ENCODE measurements at places on chromosomes 7 and 10.

GRCh38 chr10:98366062-98366530 lies 48.9 kb downstream of the PYROXD2 start:
- DNase-seq = no peak

DNA sequence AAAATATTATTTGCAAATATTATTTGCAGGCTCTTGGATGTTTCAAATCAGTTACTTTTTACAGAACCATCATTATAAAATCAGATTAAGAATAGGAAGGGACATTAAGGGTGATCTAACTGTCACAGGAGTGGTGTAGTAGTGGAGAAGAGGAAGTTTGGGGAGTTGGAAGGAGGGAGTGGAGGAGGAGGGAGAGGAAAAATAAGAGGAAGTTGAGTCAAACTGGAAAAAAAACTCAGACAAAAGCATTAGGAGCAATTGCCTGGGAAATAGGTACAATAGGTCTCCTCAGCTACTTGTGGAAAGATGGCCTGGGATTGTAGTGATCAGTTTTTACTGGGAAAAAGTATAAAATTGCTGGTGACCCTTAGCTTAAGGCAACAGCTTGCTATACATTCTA lies 77.7 kb upstream of the GPR37 start:
- DNase-seq = no peak

DNA sequence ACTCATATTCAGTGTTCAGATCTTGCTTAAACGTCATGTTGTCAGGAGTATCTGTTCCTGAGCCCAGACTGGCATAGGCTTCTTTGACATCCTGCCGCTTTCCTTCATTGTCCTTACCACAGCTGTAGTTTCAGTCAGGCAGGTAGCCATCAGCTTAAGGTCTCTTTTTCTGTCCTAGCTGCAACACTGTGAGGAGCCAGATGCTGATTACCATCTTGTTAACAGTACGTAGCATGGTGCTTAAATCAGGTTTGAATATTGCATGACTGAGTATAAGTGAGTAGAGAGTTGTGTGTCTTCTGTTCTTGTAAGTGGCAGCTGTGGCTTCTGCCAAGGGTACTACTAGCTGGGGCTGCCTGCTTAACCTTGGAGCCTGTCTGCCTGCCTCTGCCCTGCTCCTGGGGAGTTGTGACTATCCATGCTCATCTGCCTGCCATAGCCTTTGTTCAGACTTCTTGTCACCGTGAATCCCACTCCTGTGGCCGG lies 92.6 kb downstream of the MAPK8 start:
- no peak for DNase-seq

GRCh38 chr7:47751043-47751442 lies 169.1 kb upstream of the TNS3 start:
- DNase-seq = no peak

GRCh38 chr7:48839108-48839507 lies 85.2 kb upstream of the CDC14C start:
- DNase-seq = no peak

DNA sequence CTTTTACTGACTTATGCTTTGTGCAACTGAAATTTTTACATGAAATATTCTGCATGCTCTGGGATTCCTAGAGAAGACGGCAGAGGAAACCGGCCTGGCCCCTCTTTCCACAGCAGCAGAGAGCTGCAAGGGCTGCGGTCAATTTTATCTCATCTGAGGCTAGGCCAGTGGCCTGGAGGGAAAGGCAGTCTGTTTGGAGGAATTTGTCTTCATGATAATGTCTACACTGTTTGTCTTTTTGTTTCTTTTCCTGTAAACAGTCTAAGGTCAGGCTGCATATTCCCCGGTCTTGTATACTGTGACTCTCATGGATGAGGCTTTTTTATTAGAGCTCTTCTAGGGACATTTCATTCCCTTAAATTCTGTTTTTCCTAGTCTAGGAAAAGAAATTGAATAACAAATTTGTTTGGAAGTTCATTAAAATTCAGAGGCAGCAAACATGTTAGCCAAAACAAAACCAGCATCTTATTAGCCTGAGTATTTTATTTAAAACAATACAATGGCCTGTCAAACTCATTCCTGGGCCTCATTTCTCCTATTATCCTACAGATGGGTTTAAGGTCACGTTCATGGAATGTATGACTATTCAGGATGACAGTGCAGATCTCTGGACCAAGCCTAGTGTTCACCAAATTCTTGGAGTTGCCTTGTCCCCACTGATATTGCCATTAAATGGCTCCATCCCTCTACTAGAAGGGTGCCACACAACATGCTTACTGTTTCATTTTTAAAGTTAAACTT lies 26.4 kb downstream of the LAMB4 start:
- DNase-seq = no peak

GRCh38 chr7:25694699-25695098 lies 457.3 kb upstream of the NFE2L3 start:
- no peak for DNase-seq

DNA sequence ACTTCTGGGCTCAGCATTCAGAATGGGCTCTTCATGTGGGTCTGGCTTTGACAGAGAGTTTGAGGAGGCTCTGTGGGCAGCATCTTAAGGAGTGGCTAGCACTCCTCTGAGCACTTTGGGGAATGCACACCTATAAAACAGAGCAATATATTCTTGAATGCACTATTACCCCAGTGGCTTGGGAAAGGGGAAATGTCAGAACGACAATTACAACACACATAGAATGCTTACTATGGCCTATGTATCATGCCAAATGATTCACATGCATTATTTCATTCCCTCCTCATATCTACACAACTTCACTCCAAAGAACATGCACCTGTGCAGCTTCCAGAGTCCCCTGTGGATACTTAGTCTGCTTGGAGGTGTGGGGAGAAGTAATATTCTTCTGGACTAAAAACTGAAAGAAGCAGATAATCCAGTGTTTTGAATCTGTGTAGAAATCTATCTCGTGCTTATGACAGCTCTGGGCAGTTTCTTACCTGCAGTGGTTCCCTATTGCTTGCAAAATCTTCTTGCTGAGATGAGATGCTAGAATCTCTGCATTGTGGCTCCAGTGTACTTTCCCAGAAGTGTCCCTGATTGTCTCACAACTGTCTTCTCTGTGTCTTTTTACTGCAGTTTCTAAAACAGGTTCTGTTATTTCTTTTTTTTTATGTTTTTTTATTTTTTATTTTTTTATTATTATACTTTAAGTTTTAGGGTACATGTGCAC lies 5.5 kb upstream of the MGAM start:
- no peak for DNase-seq

- DNase-seq = no peak
These were observed 543.3 kb downstream of the CALN1 start for GRCh38 chr7:71868797-71869196.

DNA sequence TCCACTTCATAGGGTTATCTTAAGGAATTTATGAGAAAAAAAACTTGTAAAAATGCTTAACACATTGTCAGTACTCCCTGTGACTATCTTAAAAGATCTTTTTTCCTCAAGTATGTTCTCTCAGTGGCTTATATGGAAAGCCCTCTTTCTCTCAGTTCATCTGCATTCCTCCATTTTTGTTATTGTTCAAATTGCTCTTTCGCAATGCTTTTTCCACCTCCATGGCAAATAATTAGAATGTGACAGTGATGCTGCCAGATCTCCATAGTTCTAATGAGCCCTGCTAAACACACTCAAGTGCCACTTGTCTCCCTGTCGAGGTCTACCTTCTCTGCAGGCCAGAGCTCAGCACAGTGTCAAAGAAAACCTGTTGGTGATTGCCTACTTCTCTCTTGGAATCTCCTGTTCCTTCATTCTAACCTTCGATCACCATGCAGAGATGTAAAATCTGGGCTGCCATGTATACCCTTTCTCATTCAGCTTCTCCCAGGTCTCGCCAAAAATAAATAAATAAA lies 37.2 kb upstream of the ABCB5 start:
- no peak for DNase-seq

DNA sequence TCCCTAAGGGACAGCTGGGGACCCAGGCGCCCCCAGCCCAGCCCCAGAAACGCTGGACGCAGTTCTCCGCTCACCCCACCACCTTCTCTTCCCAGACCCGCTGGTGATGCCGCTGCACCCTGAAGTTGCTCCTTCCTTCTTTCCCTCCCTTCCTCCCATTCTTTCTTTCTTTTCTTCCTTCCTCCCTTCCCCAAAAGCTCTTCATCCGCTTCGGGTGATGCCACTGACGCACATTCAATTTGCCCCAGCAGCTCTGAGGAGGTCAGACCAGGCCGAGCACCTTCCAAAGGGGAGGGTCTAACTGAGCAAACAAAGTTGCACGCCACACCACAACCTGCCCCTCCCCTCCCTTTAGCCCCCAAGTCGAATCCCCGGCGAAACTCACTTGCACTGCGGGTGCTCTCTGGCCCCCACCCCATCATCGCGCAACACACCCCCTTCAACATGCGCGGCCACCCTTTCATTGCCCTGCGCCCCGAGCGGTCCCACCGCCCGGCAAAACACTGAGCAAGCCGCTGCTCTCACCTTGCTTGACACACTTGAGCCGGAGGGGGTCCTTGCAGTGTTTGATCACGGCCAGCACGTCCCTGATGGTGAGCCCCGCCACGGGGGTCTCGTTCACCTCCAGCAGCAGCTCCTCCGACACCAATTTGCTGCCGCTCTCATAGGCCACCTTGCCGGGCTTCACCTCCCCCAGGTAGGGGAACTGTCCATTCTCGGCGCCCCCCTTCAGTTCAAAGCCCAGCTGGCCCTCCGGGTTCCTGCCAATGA lies 787 bp downstream of the MAGI2 start:
- DNase-seq = no peak

DNA sequence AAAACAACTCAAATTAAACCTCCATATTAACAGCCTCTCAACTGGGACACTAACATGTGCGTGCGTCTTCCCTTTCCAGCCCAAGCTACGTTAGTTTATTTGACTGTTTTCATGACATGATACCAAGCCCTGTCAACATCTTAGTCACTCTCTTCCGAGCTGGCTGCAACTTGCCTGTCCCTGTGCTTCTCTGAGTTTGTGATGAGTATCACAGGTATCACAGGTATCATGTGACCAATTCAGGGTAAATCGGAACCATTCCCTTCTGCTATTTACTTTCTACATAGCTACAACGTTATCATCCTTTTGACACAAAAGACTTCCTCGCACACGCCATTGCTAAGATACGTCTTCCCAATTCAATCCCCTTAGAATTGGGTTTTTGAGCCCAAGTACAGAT lies 70.2 kb downstream of the CAV1 start:
- DNase-seq = no peak

GRCh38 chr7:113652501-113652900 lies 266.3 kb downstream of the PPP1R3A start:
- no peak for DNase-seq

GRCh38 chr7:111639934-111640333 lies 77.6 kb upstream of the IMMP2L start:
- no peak for DNase-seq

DNA sequence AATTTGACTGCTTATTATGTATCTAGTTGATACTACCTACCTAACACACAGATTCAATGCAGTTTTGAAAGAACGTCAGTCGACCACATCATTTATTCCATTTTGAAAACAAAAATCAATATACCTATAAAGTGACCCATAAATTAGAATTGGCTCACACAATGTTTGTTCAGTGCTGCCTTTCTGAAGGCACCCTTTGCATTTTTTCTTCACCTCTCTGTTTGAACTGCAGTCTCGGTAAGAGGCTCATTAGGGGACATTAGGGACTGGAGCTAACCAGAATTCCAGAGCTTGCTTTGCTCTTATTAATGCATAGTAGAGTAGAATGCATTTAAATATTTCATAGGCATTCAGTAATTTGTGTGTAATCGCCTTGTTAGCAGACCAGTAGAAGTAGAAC lies 234.1 kb downstream of the FOXP2 start:
- no peak for DNase-seq

GRCh38 chr7:27739301-27739908 lies 557 bp upstream of the TAX1BP1 start:
- no peak for DNase-seq

- DNase-seq = no peak
These were observed 169.4 kb upstream of the SHH start for GRCh38 chr7:155981703-155982102.

- DNase-seq = no peak
These were observed 8.9 kb downstream of the DENND11 start for GRCh38 chr7:141693082-141693481.

- no peak for DNase-seq
These were observed 9.0 kb upstream of the TMEM120A start for GRCh38 chr7:76003351-76003750.

- no peak for DNase-seq
These were observed 351.7 kb upstream of the C7orf33 start for GRCh38 chr7:148238761-148239325.

- no peak for DNase-seq
These were observed 62.5 kb downstream of the ABI1 start for GRCh38 chr10:26798298-26798697.

DNA sequence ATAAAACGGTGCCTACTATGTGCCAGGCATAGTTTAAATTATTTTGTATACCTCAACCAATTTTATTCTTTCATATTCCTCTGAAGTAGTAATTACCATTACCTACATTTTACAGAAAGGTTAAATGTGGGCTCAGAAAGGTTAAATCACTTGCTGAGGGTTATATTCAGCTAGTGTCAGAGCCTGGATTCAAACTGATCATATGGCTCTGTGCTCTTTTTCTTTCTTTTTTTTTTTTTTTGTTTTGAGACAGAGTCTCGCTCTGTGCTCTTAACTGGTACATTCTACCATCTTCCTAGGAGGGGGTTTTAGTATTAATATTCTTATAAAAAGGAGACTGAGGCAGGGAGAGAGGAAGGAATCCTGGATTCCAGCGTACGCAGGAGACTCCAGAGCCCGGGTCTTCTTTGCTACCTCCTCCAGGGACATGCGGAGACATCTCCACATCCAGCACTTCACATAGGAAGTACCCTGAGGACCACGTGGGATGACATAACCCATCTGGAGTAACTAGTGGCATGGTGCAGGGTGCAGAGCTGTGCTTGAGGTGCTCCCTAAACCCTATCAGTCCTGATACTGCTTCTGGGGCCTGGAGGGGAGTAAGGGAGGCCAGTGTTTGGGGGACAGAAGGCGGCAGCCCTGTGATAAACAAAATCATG lies 29.6 kb upstream of the ATXN7L1 start:
- no peak for DNase-seq

DNA sequence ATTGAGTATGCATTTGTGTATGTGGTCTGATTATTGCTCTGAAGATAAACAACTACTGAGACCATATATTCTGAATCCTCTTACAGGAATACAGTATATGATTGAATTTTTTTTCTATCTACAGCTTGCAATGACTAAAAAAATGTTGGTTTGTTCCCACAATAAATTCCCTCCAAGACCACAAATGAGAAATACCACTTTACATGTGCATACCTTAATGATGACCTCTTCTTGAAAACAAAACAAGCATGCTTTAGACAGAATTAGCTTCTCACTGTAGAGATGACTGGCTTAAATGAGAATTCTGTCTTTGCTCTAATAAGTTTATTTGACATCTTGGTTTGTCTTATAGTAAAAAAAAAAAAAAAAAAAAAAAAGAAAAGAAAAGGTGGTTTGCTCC lies 241.5 kb downstream of the PCDH15 start:
- no peak for DNase-seq

DNA sequence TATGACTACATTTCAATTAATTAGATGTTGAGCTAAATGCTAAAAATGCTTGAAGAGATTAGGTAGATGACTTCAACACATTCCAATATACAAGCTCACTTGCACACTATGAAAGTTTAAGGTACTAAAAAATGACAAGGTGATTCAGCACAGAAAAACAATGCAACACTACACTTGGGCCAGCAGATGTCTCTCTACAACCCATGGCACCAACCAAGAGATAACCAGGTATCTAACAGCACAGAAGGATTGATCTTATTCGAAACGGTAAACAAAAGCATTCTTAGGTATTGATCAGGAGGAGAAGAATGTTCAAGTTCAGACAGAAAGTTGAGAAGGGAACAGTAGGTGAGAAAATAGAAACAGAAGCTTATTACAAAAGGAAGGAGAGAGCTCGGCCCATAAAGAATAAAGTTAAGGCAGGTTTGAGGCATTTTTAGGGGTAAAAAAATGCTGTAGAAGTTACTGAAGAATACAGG lies 248.2 kb upstream of the KLF14 start:
- DNase-seq = peak; percentile 18
